ENCODE measurements at places on chromosomes 5 and 9. TPM values are rescaled to one million over a fixed set of nuclear protein-coding genes. Genes with fewer than 3 reads are reported as not detected.

The GRM6 gene
- total RNA-seq, result not detected

The ALDH1A1 gene
- total RNA-seq, result 133 TPM

The MRPS30 gene
- total RNA-seq, result 63.3 TPM

- H3K4me1 ChIP-seq, result no peaks in the 10 kb centered on the region
- H3K36me3 ChIP-seq, result peaks cover 6% of the 10 kb centered on the region
- no peak for DNase-seq
- H3K27ac ChIP-seq, result no peak overlapping the region
- no peaks in the 10 kb centered on the region for H3K27me3 ChIP-seq
These were observed 35.4 kb downstream of the GNG10 start for GRCh38 chr9:111696796-111697195.
